ENCODE measurements at places on chromosomes 4 and X.

GRCh38 chrX:53990171-53990570 is 54.1 kb downstream of the PHF8 start:
- no peak for DNase-seq

- DNase-seq: no peak
Measured at GRCh38 chr4:113689394-113689793, 72.1 kb downstream of the CAMK2D start.

DNA sequence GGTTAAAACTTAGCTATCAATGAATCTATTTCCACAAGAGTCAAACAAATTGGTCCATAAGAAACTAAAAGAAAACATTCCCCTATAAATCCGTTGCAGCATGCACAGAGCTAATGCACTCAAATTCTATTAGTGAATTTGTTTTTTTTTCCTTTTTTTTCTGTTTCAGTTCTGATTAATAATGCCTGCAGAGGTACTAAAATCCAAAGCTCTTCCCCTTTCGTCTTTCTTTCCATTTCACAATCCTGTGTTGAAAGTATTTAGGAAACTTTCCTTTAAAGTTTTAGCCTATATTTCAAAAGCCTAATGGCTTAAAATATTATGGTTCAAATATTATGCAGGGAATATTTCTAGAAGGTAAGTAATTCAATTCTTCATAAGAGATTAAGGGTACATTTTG is 45.9 kb upstream of the VEGFD start:
- DNase-seq: no peak

- DNase-seq: no peak
Measured at GRCh38 chr4:123776267-123776666, 379.7 kb downstream of the SPRY1 start.

DNA sequence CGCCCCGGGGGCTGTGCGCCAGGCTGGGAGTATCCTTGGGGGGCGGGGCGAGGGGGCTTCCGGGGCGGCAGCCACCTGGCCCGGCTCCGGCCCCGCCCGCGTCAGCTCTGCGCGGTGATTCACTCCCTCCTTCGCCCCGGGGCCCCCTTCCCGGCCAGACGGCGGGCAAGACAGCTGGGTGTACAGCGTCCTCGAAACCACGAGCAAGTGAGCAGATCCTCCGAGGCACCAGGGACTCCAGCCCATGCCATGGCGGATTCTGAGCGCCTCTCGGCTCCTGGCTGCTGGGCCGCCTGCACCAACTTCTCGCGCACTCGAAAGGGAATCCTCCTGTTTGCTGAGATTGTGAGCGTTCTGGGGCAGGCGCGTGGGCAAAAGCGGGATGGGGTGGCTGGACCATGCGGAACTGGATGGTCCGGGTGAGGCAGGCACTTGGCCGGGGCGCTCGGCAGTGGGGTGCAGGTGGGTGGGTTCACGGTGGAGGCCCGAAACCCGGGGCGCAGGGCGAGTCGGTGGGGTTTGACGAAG is at the start of gene PLP2:
PLP2 (plus strand) TSS at position 147 of the 528 bp plus-strand sequence; CDS start at position 250, 103 bp downstream.
- DNase-seq: peak; percentile 38

DNA sequence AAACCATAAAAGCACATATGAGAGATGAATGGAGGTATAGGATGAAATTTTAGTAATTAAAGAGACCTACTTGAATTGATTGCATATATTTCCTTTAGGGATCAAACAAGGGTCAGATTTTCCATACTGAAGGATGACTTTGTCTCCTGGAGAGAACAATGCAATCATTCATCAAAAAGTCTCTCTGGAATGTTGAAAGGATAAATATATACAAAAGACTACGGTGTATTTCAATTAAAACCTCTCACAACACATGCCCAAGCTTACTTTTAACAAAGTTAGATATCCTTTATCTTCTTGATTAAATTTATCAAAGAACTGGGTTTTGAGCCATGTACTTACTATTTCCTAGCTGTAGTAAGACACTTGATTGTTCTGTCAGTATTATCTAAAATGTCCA is 36.8 kb upstream of the ADH7 start:
- no peak for DNase-seq
